Amygdala (tissue), 56 donors: ENCODE measurements at places on chromosomes 7 and 10.

DNA sequence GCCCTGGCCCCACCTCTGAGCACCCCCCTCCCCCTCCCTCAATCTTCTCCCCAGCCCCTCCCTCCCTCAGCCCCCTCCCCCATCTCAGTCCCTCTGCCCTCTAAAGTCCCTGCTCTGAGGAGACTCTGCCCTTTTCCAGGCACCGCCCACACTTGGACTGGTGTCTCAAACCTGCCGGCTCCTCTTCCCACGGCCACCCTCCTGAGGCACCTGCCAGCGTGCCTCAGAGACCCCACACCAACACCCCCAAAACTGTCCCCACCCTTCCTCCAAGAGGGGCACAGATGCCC, 34.6 kb upstream of the HSPB1 start:
- no peak for DNase-seq

DNA sequence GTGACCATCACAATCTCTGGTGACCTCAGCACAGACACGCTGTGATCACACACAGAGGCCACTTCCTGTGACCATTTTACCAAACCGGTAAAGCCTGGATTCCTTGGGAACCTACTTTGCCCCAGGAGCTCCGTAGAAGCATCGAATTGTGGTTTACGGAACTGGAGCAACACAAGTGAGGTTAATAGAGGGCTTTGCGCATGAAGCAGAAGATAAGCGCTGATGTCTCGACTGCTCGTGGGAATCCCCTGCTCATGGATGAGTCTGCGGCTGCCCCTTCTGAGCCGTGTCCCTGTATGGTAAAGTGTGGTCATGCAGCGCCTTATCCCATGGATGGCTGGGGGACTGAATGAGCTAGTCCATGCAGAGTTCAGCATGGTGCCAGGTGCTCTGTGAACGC, 53.6 kb downstream of the VIPR2 start:
- DNase-seq = no peak

DNA sequence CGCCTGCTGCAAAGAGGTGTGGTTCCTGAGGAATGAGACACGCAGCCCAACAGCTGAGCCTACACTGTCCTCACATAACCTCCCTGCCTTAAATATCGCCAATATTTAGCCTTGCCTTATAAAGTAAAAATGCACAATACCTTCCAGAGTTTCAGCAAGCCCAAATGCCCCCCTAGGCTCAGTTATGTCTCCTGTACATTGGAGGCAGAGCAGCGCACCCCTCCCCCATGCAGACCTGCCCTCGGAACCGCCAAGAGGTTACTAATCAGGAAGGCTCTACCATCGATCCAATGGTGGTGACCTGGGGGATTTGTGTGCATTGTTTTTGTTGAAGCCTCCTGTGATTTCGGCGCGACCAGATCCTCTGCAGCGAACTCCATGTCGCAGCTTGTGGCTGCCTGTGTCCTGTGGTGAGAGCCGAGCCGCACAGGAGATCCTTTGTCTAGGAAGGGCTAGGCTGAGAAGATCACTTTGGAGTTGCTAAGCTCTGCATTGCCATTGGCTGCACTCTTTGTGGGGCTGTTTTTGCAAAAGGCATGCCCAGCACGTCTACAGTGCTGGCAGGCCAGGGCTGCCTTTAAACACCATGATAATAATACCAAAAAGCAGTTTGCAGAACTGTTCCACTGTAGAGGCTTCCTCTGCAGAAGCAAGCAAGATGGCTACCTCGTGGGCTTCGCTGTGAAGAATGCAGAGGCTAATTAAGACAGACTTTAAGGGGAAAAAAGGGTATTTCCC, 40.1 kb downstream of the TET1 start:
- DNase-seq = peak; percentile 85

DNA sequence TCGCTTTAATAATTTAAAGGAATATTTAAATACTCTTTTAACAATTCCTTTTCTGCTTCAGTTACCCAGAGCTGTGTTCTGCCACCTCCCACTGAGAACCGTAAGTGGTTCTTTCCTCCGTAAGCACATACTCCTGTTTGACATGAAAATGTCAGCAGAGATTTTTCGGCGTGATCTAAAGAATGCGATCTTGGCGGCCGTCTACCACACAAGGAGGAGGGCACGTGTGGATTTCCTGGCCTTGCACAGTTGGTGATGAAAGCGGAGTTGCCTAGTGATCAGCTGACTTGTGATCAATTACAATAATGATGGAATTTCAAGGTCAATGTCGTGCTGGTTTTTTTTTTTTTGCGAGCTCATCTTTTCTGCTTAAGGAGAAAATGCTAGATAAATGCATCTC, 35.6 kb upstream of the INSIG1 start:
- DNase-seq = no peak

GRCh38 chr10:94240901-94241300, 121.8 kb downstream of the NOC3L start:
- DNase-seq = no peak
